HAP-1 (cell line): ENCODE measurements at places on chromosomes 5 and 9.

DNA sequence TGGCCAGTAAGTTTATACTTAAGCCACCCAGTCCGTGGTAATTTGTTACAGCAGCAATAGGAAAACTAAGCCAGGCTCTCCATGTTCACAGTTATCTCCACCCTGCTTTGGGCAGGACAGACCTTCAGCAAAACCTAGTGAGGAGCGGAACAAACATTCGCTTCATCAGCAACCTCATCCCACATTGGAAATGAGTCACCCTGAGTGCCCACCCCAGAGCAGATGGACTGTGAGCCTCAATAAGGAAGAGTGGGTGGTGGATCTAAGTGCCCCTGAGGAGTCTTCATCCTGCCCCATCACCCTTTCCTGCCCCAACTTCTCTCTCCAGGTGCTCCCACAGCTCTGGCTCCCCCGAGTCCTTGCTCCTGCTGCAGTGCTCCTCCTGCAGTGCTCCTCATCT is 78.8 kb downstream of the FSTL4 start:
- no peak for DNase-seq

DNA sequence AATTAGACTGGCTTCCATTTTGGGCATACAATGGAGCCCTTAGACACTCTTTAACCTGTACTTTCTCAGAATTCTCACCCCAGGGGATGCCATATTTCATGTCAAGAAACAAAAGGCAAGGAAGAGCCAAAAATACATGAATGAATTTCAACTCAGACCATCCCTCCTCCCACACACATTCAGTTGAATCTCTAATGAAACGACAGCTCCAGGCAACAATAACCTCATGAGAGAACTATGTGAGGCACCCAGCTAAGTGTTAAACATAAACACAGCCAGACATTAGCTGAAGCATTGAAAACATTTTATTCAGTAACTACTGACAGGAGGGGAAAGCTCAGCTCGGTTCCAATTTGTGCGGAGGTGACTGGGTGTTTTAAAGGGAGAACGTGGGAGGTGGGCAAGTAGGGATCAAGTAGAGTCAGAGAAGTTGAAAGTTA is 1359.1 kb upstream of the CDH9 start:
- peak; percentile 54 for DNase-seq

GRCh38 chr5:172079876-172080275 is 73.4 kb upstream of the FBXW11 start:
- DNase-seq = no peak

DNA sequence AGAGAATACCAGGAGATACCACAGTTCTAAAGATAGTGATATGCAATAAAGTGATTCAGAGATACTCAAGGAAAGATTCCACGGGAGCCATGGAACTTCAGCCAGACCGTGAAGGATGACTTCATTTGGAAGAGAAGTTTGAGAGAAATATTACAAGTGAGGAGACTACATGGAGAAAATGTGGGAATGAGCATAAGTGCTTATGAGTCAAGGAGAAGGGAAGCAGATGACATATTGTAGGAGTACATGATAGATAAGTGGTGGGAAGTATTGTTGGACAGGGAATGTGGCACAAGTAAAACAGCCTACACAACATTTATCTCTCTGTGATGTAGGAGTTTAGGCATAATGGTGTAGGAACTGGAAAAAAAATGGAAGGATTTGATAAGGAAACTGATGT is 122.1 kb upstream of the FBXL17 start:
- DNase-seq = no peak

- no peak for DNase-seq
Observed at GRCh38 chr9:109709866-109710265, 70.1 kb upstream of the PALM2AKAP2 start.

DNA sequence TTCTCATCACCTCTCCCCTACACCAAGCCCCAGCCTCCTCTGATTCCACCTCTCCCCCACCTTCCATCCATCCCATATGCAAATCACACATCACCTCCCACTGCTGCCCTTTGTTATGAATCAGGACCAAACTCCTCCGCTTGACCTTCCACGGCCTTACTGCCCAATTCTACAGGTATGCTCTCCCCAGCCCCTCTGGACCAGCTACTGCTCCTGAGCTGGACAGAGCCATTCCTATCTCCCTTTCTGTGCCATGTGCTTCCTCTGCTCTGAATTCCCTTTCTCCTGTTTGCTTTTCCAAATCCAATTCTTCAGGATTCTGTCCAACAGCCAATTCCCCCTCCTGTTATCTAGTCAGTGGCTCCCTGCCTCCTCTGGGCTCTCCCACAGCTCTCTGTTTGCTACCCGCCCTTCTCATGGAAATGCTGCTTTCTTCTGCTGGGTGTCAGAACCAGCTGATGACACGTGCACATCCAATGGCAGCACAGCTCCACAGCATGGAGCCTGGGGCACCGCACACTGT is 8.3 kb downstream of the FABP6 start:
- no peak for DNase-seq

DNA sequence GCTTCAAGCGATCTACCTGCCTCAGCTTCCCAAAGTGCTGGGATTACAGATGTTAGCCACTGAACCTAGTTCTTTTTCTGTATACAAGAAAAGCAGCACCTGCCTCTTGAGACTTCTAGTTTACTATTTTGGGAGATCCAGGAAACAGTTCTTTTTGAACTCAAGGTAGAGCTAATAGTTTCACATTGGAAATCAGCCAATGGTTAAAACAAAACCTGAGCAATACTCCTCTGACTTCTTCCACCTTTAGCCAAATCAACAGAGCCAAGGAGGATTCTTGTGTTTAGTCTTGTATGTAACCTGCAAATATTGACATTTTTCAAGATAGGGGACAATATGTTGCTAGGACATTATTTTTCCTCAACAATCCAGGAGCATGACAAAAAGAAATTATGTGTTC is 349.4 kb downstream of the SH3GL2 start:
- DNase-seq = no peak

GRCh38 chr5:8958602-8959001 is 587.3 kb downstream of the SEMA5A start:
- DNase-seq = no peak

- DNase-seq = no peak
Observed at GRCh38 chr5:135127439-135128240, 93.6 kb upstream of the PITX1 start.

GRCh38 chr9:126150411-126151030 is 176.1 kb upstream of the MVB12B start:
- DNase-seq = no peak

DNA sequence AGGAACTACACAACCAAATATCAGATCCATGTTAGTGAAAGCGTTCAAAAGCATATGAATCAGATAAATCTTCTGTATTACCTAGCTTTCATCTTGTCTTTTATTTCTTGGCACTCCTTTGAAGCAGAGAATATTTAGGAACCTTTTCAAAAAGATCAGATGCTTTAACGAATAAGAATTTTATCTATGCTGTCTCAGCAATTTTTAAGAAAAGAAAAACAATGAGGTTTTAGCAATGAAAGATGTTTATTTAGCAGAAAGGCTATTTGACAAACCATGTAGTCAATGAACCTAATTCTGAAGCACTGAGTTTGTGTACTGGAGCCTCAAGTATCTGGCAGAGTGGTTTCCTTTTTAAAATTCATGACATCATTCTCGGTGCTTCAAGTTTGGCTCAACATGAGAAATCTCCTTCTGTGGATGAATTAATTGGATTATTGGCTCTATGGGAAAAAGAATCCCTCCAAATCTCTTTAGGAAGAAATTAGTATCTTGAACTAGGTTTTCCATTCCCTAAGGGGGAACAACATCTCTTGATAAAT is 534.7 kb downstream of the CAAP1 start:
- no peak for DNase-seq

DNA sequence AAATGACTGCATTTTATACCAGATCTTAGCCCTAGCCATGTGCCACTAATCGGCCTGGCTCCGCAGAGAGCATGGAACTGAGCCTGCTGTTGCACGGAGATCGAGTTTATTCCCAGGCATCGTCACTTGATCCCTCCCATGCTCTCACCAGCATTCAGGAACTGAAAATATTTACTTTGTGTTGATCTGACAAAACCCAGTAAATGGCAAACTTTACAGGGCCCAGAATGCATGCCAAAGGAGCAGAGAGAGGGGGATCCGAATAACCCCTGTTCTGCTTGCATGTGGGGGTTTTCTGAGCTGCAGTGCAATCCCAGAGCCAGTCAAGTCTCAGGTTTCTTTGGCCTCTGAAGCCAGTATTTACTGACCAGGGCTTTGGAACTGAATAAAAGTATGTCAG is 87.3 kb downstream of the GAS1 start:
- no peak for DNase-seq

DNA sequence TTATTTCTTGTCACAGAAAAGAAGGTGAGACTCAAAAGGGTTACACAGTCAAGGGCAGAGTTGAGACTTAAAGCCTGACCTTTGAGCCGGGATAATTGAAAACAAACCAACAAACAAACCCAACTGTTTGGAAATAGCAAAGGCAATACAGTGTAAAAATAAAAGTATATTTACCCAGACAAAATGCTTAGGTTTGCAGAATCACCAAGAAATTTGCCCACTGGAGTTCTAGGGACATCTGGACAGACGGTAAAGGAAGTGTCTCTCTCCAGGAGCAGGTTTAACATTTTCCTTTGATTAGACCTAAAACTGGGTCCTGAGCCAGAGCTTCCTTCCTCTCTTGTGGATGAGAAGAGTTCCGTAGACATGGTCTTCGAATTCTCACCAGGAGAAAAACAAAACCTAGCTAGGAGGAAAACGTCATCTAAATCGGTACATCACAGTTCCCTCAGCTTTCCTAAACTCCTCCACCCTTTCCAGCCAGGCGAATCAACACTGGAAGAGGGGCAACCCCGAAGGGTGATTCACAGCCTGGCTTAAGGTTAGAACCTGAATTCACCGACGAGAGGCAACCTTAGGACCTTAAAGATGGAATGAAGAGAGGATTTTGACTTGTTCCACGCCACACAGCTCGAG is 673 bp downstream of the CDC25C start:
- no peak for DNase-seq

DNA sequence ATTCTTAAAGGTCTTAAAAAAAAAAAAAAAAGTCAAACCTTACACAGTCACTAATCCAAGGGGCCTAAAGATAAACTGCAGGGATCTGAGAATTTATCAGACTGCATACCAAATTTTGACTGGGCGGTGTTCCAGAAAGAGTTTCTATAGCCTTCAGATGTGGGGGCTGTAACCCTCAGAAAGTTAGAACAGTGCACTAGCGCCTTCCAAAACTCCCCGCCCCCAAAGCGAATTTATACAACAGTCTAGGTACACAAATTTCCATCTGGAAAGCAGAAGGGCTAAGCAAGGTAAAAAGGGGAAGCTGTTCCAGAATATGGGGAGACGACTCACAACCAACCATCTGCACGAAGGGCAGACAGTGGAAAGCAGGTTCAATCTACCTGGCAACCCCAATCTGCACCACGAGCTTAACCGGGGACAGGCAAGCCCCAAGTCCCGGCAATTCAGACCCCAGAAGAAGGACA is 813 bp downstream of the ERMP1 start:
- no peak for DNase-seq

DNA sequence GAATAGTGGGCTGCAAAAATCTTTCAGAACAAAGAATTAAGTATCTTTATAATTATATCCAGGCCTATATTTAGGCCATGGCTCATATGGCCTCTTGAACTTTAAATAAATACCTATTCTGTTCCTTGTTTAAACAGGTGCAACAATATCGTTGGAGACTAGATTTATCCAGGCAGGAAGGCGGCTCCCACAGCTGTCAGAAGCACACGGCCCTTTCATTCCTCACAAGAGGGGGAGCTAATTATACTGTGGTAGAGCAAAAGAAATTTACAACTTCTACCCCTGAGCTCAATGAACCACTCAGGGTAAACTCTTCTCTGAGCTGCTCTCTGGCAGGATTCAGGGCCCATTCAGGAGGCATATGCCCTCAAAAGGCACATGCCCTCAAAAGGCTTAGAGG is 31.3 kb downstream of the TMEM174 start:
- no peak for DNase-seq

- DNase-seq = no peak
Observed at GRCh38 chr9:81370650-81371049, 318.7 kb downstream of the TLE1 start.

DNA sequence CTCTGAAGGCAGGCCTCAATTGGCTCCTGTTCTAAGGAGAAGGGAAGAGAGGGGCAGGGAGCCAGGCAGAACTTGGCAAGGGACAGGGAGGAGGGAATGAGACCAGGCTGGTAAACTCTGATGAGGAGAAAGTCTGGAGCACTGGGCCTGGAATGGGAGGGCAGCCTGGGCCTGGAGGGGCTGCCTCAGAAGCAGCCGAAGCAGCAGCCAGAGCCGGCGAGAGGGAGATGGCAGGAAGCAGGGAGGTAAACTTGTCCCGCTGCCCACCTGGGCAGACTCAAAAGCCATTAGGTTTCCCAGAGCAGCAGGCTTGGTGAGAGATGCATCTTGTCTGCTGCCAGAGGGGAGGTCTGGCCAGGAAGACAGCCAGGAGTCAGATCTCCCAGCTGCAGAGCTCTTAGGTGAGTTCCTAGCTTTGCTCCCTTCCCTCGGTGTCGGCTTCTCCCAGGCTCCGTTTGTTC is 37.0 kb upstream of the CRB2 start:
- no peak for DNase-seq

DNA sequence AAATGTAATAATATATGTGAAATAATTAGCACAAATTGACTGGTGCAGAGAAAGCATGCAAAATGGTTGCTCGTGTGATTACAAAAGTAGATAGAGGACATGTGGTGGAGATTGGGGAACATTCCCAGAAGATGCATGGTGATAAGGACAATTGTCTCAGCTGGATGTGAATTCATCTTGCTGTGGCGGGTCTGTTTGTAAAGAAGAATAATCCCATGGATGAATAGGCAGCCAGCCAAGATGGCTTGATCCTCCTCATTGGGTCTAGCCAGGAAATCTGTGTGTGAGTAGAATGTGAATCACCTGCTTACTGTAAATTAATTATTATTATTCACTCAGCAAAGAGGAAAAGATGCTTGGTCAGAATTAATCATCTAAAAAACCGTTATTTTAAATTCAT is 12.6 kb upstream of the DPYSL3 start:
- DNase-seq = no peak

DNA sequence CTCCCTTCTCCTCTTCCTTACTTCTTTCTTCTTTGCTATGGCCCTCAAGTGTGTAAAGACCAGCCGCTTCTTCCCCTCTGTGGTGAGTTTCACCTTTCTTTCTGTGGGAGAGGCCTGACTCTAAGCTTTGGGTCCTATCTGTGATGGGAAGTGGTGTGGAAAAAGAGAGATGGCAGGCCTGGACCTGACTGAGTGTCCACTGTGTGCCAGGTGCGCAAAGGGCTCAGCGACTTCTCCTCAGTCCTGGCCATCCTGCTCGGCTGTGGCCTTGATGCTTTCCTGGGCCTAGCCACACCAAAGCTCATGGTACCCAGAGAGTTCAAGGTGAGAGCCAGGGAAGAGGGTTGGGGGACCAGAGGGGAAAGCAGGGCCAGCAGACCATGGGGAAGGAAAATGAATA is 5.9 kb downstream of the SLC4A9 start:
- DNase-seq = no peak

- no peak for DNase-seq
Observed at GRCh38 chr9:120389867-120390266, 190.1 kb downstream of the CDK5RAP2 start.

DNA sequence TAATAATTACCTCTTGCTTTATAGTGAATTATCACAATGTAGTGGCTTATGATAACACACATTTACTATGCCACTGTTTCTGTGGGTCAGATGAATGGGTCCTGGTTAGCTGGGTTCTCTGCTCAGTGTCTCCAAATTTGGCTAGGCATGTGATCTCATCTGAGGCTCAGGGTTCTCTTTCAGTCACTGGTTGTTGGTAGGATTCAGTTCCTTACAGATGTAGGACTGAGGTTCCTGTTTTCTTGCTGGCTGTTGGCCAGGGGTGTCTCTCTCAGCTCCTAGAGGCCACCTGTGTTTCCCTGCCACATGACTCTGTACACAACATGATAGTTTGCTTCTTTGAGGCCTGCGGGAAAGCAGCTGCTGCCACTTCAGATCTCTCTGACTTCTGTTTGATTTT is 7.1 kb downstream of the NFX1 start:
- no peak for DNase-seq
